ENCODE measurements at places on chromosomes 4 and X.
A peak's percentile ranks its signal among the peaks of the same experiment; 100 is the strongest.

DNA sequence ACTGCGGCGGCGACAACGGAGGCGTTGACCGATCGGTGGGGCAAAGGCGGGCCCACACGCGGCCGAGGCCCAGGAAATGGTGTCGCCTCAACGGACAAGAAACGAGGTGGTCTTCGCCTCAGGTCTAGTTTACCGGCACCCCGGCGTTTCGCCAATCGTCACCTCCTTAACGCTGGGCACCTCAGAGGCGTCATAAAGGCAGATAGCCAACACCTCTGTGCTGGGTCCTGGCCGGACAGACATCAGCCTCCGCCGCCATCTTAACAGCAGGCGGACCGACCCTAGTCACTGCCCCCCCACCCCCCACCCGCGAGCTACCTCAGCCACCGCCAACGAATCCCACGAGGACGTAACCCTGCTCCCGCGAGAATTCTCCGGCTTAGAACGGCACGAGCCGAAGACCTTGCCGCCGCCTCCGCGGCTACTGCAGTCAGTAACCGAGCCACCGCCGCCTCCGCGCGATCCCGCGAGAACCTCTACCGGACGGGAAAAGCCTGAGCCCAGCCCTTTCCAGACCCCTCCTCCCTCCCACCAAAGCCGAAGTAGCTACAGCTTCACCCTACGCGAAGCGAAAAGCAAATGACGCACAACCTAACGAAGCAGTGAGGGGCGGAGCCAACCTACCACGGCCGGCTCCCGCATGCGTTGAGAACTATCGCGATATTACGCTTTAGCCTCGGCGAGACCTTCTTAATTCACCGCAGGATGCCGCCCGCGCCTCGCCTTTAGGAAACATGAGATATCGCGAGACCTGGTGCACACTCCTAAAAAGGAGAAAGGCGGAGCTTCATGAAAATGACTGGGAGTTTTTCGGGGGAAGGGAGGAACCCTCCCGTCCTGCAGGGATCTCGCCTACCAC is 2.7 kb downstream of the HUWE1 start:
- DNase-seq: peak; percentile 76

DNA sequence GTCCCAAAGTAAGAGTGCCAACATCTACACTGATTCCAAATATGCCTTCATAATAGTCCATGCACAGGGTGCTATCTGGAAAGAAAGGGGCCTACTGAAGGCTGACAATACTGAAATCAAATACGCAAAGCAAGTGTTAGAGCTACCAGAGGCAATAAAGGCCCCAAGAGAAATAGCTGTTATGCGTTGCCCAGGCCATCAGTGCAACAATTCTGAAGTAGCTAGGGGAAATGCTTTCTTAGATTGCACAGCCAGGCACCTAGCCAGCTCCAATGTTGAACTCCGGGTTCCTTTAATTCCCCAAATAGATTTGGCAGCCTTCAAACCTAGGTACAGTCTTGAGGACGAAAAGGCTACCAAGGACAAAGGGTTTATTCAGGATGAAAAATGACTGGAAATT is 17.4 kb upstream of the PAPSS1 start:
- DNase-seq: no peak

DNA sequence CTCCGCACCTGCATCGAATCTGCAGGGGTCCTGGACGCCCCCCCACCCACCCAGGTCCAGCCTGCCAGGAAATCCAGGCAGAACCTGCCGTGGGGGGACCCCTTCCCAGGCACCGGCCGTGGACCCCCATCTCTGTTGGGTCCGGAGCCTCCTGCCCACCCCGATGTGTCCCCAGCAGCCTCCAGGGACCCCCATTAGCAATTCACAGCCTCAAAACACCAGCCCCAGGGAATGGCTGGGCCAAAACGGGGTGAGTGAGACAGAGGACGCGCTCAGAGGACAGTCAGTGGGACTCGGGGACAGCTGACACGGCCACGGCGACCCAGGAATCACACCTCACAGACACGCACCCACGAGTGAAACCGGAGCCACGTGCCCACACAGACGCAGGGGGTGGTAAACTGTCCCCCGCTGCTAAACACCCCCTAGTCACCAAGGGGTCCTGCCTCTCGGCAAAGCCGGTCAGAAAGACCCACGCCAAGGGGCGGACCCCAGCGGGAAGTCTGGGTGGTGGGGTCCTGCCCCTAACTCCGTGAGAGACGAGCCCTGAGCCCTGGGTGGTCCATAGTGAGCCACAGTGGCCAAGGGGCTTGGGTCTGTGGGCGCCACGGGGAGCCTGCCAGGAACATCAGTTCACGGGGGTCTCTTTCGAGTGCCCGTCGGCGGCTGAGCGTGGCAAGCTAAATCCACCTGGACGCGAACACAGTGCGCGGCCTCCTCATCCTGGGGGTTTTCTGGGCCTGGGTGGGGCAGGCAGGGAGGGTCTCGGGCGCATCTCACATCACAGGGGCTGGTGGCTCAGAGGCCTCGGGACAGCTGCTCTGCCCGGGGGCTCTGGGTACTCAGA is 126.5 kb upstream of the NKX1-1 start:
- DNase-seq: no peak

GRCh38 chr4:137946453-137947174 is 295.5 kb downstream of the SLC7A11 start:
- DNase-seq: no peak

DNA sequence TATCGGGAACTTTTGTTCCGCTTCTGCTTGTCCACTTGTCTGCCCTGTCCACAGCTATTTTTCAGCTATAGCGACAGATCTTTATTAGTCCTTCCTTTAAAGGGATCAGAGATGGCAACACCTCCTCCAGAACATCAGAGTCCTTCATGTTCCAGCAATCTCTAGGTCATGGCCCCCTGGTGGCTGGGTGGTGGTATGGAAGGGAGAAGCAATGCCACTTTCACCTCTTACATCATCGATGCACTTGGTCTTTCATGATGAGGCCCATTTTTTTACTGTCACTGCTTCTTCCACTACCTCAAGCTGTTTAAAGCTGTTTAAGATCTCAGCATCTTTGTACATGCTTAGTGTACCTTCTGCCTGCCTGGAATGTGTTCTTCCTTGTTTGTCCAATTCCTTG is 106.7 kb downstream of the ARHGAP6 start:
- no peak for DNase-seq

DNA sequence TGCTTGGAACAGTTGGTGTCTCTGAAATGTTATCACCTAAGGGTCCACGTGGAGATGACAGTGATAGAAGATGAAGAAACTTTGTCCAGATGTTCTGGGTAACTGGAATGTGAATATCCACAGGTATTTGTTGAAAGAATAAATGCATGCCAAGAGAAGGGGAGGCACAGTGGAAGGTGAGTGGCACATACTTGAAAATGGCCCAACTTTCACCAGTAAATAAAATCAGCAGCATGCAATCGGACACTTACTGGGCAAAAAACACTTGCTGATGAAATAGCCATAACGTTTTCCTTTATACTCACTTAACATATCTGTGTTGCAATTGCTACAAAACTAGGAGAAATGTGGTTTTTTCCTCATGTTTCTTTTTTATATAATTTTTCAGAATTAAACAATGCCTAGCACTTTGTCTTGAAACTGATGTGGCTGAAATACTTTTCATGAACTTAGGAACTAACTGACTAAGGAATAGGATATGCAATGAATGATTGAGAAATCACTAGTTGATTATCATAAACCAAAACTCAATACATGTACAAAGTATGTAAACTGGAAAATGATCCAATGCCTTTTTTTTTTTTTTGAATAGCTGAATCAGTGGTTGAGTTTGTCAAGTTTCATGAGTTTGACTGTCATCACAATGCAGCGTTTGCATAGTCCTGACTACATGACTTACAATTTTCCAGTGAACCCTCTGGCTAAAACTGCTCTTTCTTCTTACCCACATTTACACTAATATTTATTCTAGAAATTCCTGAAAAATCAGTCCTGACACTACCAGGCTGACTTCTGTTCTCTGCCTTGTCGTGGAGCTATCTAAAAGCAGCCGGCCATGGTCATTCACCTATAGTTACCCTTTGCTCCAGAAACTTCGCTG is 127.4 kb downstream of the CPE start:
- no peak for DNase-seq

DNA sequence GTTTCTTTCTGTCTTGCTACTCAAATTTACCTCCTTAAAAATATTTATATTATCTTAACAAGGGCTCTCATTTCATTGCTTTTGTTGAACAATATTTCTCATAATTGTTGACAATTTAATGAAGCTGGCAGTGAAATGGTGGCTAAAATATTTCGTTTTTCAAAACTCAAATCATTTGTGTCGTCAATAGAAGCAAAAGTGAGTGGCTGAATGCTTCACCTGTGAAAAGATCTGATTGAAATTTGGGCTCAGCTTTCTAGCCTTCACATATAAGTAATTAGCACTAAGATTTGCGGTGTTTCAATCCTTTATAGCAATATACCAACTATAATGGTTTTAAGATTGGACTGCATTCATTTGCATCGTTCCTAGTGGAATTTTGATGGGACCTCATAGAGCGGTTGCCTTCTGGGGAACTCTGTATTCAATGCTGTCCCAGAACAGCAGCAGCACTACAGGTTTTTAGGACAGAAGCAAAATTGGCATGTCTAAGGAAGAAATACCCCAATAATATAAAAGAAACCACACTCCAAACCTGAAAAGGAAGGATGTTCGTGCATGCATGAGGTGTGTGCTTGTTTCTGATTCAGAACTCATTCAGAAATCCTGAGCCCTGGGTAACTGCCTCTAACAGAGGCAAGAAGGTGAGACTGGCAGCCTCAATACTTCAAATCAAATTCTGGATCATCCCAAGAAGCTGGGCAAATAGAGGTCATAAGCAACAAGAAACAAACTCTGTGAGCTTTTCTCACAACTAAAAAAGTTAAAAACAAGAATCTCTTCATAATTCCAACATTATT is 2.5 kb downstream of the CXCL1 start:
- DNase-seq: no peak

GRCh38 chr4:77795326-77795725 is 23.8 kb downstream of the CNOT6L start:
- DNase-seq: no peak

- DNase-seq: no peak
Measured at GRCh38 chrX:107849747-107850421, 24.2 kb downstream of the MID2 start.

- DNase-seq: no peak
Measured at GRCh38 chrX:102652031-102652688, 877 bp downstream of the GPRASP1 start.

DNA sequence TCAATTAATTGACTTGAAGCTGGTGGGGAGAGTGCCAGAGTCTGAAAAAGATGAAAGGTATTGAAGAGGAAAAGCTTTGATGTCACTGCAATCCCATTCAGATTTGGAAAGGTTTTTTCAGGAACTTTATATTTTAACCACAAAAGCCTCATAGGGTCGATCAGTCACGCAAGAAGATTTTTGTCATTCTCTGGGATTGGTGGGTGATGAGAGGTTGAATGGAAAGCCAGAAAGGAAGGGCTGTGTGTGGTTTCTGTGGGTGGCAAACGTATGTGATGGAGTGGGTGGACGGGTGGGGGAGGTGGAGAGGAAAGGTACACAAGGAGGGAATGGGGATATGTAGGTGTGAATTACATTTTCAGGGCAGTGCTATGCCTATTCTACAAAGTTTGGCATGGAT is 173.8 kb upstream of the SCML1 start:
- DNase-seq: no peak

DNA sequence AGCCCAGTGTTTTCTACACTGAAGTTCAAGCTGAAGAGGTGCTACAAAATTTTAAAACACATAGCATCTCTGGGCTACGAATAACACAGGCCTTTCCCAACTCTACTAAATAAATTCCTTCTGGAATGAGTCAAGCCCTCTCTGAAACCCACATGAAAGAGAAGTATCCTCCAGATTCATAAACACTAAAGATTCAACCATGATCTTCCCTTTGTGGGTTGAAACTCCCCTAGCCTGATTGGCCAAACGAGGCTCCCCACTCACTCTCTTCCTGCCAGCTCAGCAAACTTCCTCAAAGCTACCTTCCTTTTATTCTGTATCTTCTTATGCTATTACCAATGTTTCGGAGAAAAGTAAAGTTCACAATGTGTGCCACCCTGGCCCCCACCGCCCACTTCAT is 95.4 kb downstream of the NKX6-1 start:
- DNase-seq: no peak

DNA sequence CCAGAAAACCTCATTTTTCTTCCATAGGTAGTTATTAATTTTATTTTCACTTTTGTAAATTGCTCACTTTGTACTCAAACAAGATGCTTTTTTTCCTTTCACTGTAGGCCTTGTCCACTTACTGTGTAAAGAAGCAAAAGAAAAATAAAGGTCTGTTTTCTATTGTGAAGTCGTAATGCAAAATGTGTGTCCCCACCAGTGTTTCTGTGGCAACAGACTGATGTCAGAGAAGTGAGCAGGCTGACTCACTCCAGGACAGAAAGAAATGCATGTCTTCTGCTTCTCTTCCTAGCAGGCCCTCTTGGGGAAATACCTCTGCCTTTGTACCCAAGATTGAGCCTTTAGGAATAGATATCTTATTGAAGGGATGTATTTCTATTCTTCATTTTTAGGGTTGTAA is 30.3 kb downstream of the INPP4B start:
- no peak for DNase-seq

GRCh38 chrX:118764122-118764521 is 36.7 kb downstream of the IL13RA1 start:
- DNase-seq: no peak

GRCh38 chr4:25965629-25966028 is 51.6 kb downstream of the SMIM20 start:
- no peak for DNase-seq

DNA sequence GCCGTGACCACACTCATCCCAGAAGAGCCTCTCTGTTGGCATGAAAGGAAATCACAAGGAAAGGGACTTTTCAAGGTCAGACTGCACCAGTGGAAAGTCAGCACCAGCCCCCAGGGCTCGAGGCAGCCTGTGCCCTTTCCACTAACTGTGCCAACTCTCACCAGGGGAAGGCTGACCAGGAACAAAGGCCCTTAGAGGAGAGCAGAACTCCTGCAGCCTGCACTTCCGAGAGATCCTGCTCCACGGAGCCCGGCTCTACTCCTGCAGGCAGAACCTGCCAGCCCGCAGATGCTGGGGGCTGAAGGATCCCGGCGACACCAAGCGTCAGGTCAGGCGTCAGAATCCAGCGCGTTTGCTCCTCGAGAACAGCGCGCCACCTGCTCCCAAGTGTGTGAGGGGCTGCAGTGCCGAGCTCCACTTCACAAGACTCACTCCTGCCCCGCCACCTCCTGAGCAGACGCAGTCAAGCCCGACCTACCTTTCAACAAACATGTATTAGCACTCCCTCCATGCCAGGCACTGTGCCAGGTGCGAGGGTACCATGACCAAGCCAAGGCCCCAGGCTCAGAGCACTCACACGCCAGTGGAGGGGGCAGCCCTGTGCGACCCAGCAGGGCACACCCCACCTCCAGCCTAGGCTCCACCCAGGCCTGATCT is 13.6 kb upstream of the HELT start:
- no peak for DNase-seq

DNA sequence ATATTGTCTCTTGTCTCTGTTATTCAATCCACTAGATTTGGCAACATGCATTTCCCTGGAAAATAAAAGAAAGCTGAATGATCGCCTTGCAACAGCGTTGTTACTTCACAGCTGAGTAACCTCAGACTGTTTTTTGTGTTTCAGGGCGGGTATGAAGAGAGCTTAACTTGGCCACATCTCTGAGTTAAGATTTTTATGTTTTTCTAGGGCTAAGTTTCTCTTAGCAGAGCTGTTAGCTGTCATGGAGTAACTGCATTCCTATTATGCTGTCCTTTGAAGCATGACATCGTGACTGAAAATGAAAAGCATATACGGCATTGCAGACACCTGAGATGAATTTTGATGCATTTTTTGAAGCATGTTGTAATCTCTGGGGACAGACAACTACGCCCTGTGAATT is 1798.9 kb downstream of the PCDH7 start:
- DNase-seq: no peak

- no peak for DNase-seq
Measured at GRCh38 chr4:25367004-25367621, 9.9 kb upstream of the ANAPC4 start.

Measured in esophagus squamous epithelium (tissue), 5 donors.